ENCODE measurements at places on chromosomes 16 and 17. TPM values are rescaled to one million over a fixed set of nuclear protein-coding genes. Genes with fewer than 3 reads are reported as not detected.

C16orf86 gene
- 2.7 TPM for total RNA-seq

DNA sequence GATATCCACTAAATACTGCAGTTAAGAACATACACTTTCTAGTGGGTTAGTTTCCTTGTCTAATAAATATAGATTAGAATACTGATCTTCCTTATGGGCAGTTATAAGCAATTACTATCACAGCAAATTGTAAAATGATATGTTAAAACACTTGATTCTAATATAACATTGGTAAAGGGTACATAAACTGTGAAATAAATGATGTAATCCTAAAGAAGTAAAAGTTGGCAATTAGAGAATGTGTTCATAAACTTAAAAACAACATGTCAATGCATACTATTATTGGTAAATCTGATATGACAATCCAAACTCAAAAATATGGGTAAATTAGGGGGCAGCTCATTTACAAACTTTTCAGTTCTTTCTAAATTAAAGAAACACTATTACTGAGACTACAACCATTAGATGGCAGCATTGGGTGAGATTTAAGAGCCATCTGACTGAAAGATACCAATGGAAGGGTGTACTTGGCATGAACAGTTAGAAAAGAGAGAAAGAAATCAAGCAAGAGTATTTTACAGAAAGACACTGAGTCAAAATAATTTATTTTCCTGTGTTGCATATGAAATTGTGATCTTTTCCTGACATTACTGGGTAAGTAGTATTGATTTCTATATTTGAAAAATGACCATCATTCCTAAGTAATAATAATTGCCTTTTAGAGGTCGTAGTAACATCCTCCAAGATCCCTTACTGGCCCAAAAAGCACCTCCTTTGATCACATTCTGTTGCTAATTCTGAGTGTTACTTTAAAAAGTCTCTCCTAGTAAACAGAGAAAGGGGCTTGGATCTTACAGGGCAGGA, 119.6 kb downstream of the SPAG9 start:
- no peak for DNase-seq

DNA sequence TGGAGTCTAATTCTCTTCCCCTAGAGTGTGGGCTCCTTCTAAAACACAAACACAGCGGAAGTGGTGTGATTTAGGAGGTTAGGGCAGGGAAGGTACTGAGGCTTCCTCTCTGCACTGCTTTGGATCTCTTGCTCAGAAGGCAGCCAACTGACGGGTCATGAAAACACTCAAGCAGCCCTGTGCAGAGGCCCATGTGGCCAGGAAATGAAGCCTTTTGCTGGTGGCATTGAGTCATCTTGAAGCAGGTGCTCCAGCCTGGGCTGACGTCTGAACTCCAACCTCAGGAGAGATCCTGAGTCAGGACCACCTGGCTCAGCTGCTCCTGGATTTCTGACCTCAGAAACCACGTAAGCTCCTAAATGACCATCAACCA, 72.9 kb downstream of the MRM1 start:
- DNase-seq = no peak

DNA sequence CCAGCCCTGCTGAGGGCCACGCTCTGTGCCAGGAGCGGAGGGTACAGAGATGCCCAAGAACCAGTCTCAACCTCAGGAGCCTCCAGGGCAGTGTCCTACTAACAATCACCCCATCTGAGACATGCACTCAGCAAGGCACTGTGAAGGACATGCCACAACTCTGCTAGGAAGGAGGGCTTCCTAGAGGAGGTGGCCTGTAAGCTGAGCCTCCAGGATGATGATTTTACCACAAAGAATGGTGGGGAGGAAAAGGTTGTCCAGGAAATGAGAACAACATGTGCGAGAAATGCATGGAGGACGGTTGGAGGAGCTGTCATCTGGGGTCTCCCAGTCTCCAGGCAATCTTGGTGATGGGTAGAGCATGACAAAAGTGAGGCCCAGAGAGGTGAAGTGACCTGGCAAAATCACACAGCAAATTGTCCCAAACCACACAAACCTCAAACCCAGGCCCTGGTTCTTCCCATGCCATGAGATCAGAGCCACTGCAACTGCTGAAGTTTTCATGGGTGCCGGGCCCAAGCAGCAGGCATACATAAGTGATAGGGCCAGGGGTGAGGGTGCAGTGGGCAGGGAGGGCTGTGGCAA, 30.5 kb downstream of the CNGB1 start:
- no peak for DNase-seq

All from ureter (tissue), 1 donor.